ENCODE measurements at places on chromosomes 11 and 22.

GRCh38 chr11:118597556-118597955, 9.9 kb upstream of the PHLDB1 start:
- no peak for DNase-seq

- no peak for DNase-seq
These were observed 400.4 kb downstream of the TBC1D22A start for GRCh38 chr22:47162865-47163264.

DNA sequence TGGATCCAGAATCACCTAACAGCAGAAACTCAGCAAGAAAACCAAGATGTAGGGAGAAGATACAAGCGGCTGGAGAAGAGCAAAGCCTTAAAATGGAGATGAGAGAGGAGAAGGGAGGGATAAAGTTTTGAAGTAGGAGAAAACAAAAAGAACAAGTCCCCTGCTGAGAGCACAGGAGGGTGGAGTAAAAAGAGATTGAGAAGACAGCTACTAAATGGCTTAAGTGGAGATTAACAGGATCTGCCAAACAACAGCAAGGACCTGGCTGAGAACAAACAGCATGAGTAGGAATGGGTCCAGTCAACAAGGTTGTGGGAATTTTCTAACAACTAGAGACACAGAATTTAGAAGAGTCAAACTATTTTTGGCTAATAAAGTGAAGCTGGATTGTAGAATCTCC, 18.1 kb downstream of the BTG4 start:
- DNase-seq: no peak

DNA sequence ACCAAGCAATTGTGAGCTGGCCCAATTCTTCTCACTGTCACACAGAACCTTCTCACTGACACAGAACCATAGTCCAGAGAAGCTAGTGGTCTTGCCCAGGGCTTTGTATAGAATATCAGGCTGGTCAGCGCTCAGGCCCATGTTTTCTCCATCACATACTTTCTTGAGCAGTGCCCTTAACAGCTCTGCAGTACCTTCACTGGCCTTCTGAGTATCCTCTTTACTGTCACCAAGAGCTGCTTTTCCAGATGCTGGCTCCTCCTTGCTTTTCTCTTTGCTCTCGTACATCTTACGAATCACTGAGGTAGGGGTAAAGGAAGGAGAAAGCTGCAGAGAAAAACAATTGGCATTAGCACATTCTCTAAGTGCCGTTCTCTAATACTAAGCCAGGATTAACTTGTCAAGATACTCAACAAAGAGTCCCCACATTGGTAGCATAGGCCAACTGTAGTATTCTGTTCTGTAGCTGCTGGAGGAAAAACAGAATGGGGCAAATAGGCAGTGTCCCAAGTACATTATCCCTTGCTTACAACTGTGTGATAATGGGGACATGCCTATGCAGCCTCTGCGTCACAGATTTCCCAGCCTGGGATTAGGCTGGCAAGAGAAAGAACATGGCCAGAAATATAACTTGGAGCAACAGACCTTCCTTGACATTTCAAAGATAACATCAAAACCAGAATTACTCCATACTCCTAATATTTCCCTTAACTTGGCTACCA, 43.5 kb downstream of the DRG1 start:
- no peak for DNase-seq

- no peak for DNase-seq
These were observed 350.1 kb upstream of the C11orf87 start for GRCh38 chr11:109071712-109072524.

DNA sequence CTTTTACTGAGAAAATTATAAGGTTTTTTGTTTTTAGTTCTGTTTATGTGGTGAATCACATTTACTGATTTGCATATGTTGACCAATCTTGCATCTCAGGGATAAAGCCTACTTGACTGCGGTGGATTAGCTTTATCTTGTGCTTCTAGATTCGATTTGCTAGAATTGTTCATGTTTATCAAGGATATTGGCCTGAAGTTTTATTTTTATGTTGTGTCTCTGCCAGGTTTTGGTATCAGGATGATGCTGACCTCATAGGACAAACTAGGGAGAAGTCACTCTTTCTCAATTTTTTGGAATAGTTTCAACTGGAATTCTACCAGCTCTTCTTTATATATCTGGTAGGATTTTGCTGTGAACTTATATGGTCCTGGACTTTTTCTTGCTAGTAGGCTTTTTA, 504.8 kb downstream of the ETS1 start:
- no peak for DNase-seq

DNA sequence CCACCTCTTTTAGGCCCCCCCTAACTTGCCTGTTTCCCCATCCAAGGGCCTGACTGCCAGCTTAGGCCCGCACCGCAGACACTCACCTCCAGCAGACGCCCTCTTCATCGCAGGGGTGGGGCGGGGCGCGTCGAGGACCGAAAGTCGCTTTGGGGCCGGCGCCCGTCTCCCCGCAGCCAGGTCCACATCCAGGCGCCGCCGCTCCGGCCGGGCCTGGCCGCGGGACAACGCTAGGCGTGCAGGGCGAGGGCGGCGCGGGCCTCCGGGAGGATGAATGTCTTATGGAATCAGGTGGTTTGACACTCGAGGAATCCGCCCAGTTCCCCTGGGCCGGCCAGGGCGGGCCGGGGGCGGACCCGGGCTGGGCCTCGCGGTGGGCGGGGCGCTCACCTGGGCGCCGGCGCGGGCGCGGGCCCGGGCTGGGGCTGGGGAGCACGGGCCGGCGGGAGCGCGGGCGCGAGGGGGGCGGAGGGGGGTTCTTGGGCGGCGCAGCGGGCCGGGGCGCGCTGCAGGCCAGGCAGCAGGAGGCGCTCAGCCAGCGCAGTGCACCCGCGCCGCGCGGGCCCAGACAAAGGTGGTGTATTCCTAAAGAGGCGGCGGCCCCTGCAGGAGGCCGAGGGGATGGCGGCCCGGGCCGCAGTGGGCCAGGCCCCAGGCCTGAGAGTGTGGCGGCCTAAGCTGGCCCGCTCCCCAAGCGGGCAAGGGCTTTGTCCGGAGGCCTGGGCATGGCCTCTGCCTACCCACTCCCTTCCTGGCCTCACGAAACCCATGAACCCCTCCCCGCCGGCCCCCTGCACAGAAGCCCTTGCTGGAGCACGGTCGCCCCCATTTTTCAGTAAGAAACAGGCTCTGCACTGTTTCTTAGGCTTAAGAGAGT, 177.6 kb downstream of the IGLL1 start:
- peak; percentile 4 for DNase-seq

GRCh38 chr11:34155757-34156062, 50.3 kb downstream of the NAT10 start:
- DNase-seq: no peak

DNA sequence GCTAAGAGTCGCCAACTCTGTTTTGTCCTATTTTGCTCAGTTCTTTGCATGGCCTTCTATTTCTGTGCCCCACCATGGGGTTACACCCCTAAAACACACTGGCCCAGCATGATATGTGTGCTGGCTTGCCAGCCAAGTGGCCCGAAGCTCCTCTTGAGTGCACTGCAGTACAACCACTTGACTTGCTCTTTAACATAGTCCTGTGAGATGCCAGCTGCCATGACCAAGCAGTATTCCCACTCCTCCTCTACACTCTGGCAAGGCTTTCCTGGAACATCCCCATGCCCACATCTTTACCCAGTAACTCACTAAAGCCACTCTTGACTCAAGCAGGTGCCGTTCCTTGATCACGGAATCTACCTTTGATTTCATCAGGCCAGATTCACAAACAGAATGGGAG, 102.9 kb upstream of the GAL start:
- DNase-seq: no peak

- DNase-seq: no peak
These were observed 71.7 kb downstream of the RAB38 start for GRCh38 chr11:88103337-88104206.

- peak; percentile 37 for DNase-seq
These were observed 2.4 kb upstream of the ATP5MG start for GRCh38 chr11:118398791-118399559.

- peak; percentile 24 for DNase-seq
These were observed at the start of gene PLAAT4 for GRCh38 chr11:63536669-63537292. Gene PLAAT4 (plus strand): TSS chr11:63536808. CDS start chr11:63536869, 61 bp downstream.

DNA sequence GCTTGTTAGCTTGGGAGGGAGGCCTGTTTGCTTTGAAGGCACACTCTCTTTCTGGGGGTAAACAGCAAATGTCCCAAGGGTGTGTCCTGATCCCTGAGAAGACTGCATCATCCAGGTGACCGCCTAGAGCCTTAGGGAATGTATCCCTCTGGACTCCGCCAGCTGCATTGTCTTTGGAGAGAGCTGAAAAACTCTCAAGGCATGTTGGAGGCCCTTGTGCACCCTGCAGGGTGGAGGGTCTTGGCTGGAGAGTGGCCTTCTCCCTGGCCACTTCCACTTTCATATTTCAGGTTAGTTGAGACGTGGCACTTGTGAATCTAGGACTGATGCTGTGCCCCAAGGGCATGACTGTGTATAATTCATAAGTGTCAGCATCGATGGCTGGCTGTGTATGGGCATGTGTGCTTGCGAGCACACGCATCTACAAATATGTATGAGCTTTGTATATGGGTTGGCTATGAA, 70.6 kb downstream of the ZBTB16 start:
- DNase-seq: no peak

DNA sequence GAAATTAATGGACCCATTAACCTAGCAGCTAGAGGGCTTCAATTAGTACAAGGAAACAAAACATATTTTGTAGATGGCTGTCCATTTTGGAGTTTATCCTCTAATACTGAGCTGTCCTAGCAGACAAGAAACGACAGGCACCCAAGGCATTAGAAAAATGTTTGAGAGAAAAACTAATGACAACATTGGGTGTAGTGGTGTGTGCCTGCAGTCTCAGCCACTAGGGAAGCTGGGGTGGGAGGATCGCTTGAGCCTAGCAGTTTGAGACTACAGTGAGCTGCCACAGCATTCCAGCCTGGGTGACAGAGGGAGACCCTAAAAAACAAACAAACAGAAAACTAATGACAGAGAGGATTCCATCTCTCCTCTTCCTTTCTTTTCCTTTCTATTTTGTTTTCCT, 1.5 kb downstream of the A4GALT start:
- no peak for DNase-seq

DNA sequence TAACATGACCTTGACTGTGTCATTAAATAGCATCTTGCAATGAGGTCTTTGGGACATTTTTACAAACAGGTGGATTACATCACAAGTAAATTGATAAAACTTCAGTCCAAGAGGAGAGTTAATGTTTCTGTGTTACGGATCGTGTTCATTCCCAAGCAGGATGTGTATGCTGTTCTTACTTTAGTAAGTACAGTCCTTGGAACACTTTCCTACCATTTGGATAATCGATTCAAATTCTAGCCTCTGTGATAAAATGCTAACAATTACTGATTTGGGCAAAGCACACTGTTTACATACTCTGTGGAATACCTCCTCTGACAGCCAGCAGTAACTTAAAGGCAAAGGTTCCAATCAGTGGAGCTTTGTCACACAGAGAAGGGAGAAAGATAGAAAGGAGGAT, 351.7 kb downstream of the FAT3 start:
- no peak for DNase-seq

GRCh38 chr11:32052215-32052614, 38.7 kb upstream of the RCN1 start:
- peak; percentile 37 for DNase-seq

DNA sequence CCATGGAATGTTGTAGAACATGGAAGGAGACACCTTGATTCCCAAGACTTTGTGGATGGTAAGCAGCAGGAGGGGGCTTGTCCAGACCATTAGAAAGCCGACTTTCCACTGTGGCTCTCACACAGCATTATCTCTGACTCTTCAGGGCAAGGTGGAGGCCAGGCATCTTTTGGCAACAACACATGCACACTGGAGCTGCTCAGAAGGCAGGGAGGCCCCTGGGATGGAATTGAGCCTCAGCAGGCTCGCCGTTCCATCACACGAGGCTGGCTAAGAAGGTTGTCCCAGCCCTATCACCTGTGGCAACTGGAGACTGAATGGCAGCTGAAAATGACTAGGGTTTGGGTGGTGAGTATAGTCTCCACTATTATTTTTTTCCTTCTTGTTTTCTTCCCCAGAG, 76.3 kb upstream of the TMEM45B start:
- no peak for DNase-seq

DNA sequence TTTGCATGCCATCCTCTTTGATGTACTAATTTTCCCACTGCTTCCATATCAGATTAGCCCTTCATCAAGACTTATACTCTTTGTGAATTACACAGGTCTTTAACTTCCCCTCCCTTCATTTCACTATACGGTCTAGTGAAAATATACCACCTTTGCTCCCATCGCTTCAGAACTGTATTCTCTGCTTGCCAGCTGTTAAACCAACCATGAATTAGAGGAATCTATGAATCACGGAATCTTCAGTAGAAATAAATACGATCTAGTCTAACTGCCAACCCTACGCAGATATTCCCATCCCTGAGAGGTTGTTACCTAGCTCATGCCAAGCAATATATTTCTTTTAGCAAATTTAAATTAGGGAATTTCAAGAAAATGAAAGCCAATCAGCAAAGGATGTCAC, 177.8 kb upstream of the MPPED2 start:
- no peak for DNase-seq

DNA sequence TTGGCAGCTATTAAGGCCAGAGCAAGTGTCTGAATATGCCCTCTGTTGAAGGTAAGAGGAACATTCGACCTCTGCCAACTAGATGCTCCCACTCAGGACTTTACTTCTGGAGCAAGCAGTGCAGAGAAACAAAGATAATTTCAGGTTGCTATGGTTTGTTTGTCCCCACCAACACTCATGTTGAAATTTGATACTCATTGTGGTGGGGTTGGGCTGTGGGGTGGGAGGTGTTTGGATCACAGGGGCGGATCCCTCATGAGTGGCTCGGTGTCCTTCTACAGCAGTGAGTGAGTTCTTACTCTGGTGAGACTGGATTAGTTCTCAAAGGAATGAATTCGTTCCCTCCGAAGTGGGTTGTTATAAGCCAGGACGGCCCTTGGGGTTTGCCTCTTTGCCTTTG, 12.0 kb downstream of the OR8A1 start:
- no peak for DNase-seq
